ENCODE measurements at places on chromosomes 7 and 10. TPM values are rescaled to one million over a fixed set of nuclear protein-coding genes. Genes with fewer than 3 reads are reported as not detected.

CCNJ gene
- polyA plus RNA-seq: 17.7 TPM

TMEM184A gene
- polyA plus RNA-seq: 6.0 TPM

GRCh38 chr10:89271532-89271931 is 20.0 kb upstream of the LIPA start:
- no peak for DNase-seq

DNA sequence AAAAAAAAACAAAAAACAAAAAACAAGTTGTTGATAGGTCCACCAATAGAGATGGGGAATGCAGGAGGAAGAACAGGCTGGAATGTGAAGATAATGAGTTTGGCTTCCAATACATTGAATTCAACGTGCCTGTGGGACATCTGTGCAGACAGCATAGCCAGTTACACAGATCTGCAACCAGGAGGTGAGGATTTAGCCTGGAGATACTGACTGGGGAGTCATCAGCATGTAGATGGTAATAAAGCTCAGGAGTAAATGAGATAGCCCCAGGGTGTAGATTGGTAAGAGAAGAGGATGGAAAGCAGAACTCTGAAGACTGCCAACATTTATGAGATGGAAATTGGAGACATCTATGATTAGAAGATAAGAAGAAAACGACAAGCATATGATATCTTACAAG is 4.7 kb upstream of the TRIM8 start:
- DNase-seq: no peak

DNA sequence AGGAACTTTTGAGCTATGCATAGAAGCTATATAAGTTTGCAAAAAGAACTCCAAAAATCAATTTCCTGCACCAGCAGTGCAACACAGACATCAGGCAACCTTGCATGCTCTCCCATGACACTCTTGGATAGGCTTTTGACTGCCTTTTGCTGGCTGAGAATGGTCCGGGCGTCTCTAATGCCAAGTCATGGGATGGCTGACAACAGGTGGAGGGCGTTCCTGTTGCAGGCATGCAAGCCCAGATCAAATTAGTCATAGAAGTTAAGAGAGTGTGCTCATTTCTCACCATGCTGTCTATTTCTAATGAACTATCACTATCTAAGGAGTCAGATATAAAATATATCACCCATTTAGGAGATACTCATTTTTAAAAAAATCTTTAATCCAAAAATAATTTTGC is 8.4 kb downstream of the PLCE1 start:
- DNase-seq: no peak

- no peak for DNase-seq
Measured at GRCh38 chr10:85993840-85994507, 372.6 kb downstream of the GRID1 start.

GRCh38 chr10:85673270-85673669 is 693.3 kb downstream of the GRID1 start:
- DNase-seq: no peak

All from renal cortex interstitium (tissue), 15 donors.